SK-N-SH (cell line): ENCODE measurements at places on chromosomes 5 and 9. TPM values are rescaled to one million over a fixed set of nuclear protein-coding genes. Genes with fewer than 3 reads are reported as not detected.

IARS1 gene
- polyA plus RNA-seq, result 30.4 and 32.9 TPM in 2 replicates

PCDHGA12 gene
- polyA plus RNA-seq, result 0.03 and 0.05 TPM in 2 replicates

DNA sequence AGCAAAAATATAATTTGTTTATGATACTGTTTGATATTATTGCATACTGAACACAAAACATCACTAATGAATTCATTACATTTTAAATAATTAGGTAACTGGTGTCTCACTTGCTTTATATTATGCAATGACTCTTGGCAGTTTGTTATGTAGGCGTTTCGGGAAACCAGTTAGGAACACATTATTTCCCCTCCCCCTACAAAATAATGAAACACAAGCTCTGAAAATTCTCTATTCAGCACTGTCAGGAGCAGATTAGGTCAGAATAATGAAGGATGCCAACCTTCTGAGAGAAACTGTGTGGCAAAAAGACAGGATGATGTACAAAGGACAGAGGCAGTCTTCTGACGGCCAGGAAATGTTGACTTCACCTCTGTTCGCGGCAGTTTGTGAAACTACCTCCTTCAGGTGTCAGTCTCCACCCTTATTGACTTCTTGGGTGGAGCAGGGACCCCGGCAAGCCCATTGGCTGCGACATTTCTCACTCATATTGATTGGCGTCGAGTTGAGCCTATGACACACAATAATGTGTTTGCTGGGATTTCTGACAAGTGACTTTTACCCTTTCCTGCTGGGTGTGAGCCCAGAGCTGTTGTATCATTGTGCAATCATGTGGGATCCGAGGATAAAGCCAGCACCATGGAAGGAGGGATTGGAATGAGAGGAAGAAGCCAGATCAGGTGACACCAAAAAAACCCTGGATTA, 33.9 kb downstream of the SH3PXD2B start:
- DNase-seq, result no peak

NR2F1-AS1 gene
- polyA plus RNA-seq, result 7.4 and 8.3 TPM in 2 replicates

GRCh38 chr5:174431504-174431903, 292.9 kb upstream of the MSX2 start:
- no peak for DNase-seq

- no peak for DNase-seq
Measured at GRCh38 chr5:95939465-95939864, 22.2 kb downstream of the ELL2 start.

- no peak for DNase-seq
Measured at GRCh38 chr9:6194934-6195333, 20.7 kb upstream of the IL33 start.

DNA sequence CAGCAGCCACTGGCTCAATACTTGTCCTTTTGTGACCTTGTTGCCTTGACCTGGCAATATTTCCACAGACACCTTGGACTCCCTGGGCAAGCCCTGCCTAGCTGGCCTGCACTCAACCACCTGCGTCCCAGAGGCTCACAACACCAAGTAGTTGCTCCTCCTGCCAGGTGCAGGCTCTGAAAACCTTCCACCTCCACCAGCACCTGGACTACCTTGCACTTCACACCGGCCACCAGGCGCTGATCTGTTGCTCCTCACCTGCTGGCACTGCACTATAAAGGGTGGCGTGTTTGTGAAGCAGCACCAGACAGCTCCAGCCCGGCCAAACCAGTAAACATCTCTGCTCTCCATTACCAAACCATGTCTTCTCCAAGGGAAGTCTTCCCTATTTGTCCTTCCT, 997.7 kb downstream of the PTPRD start:
- DNase-seq, result no peak

TMEM203 gene
- polyA plus RNA-seq, result 55.6 and 57.0 TPM in 2 replicates

- DNase-seq, result no peak
Measured at GRCh38 chr5:168327019-168327421, 35.6 kb downstream of the WWC1 start.

DNA sequence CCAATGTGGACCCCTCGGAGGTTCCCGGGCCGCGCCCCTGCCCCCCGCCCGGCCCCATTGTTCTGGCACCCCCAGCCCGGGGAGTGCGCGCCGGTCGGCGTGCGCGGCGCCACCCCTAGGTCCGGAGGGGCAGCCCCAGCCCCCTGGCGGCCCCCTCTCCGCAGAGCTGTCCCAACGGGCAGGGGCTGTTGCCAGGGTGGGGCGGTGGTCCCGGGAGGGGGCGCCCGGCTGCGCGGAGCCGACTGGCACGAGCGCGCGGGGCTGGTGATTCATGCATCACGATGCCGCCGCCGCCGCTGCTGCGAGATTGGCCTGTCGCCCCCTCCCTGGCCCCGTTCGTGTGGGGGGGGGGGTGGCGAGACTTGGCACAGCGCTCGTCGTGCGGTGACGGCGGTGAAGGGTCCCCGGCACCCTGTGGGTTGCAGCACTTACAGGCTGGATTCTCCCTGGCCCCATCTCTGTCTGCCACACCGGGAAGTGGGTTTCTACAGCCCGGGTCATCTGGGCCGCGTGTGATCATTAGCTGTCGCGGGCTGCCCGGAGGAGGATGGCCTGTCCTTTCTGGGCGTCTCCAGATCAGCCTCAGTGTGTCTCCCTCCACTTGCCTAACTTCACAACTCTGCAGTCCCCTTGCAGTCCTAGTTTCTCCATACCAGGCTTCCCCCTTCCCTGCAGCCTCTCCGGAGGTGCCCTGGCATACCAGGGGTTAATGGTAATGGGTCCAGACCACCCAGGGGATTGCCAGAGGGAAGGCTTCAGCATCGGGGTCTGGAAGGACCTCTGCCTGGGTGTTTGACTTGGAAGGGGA, 858 bp downstream of the NCS1 start:
- peak; percentile 83 for DNase-seq

DNA sequence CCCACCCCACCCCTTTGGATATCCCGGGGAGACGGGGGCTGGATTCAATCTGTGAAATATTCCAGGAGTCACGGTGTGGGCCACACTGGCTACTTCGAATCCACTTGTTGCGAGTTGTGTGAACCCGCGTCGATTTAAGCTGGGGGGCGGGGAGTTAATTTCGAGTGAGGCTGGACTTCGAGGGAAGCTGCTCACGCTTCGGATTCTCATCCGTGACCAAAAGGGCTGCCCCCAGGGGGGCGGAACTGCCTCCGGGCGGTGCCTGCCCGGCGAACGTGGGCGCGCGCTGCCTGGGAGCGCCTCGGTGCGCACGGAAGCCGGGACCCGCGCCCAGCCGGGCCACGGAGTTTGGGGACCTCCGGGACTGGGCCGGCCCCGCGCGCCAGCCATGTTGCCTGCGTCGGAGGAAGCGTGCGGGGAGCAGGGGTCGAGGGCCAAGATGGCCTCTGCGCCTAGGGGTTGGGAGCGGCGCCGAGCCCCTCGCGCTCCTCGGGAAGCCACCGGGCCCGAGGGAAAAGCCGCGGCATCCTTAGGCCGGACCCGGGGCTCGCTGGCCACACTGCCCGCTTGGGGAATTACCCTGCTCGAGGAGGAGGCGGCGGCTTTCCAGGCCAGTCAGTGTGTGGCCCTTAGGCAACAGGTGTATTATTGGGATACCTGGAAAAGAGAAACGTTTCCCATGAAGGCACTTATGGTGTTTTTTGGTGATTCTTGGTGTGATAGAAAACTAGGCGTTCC, 975 bp downstream of the OCLN start:
- DNase-seq, result peak; percentile 74

- DNase-seq, result no peak
Measured at GRCh38 chr5:122165559-122166078, 36.3 kb downstream of the ZNF474 start.

DNA sequence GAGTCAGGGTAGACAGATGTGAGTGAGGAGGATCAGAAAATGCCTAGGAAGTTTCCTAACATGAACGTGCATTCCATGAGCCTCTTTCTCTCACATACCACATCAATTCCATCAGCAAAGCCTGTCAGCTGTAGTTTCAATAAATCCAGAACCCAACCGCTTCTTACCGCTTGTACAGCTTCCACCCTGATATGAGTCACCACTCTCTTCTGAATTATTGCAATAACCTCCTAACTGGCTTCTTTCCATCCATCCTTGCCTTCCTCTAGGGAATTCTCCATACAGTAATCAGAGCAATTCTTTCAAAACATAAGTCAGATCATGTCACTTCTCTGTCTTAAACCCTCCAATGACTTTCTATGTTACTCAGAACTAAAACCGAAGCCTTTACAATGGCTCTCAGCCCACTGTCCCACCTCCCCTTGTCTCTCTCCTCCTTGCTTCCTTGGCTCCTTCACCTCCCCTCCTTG, 8.1 kb upstream of the RAD23B start:
- no peak for DNase-seq
